Stimulated activated CD4-positive, alpha-beta T cell treated with anti-CD3 and anti-CD28 coated beads, TNF-alpha, amount 100 ng/mL, for 4 hours (primary cell): ENCODE measurements at places on chromosomes 12 and 14.

GRCh38 chr12:31325524-31325875 lies 450 bp downstream of the SINHCAF start:
- DNase-seq: peak; percentile 15

- DNase-seq: no peak
Measured at GRCh38 chr14:44040561-44040960, 466.5 kb downstream of the FSCB start.

GRCh38 chr12:95096852-95097251 lies 23.4 kb upstream of the NR2C1 start:
- no peak for DNase-seq

GRCh38 chr12:103751600-103751999 lies 89.4 kb downstream of the NT5DC3 start:
- no peak for DNase-seq

- DNase-seq: no peak
Measured at GRCh38 chr14:75306927-75307699, 28.5 kb downstream of the FOS start.

DNA sequence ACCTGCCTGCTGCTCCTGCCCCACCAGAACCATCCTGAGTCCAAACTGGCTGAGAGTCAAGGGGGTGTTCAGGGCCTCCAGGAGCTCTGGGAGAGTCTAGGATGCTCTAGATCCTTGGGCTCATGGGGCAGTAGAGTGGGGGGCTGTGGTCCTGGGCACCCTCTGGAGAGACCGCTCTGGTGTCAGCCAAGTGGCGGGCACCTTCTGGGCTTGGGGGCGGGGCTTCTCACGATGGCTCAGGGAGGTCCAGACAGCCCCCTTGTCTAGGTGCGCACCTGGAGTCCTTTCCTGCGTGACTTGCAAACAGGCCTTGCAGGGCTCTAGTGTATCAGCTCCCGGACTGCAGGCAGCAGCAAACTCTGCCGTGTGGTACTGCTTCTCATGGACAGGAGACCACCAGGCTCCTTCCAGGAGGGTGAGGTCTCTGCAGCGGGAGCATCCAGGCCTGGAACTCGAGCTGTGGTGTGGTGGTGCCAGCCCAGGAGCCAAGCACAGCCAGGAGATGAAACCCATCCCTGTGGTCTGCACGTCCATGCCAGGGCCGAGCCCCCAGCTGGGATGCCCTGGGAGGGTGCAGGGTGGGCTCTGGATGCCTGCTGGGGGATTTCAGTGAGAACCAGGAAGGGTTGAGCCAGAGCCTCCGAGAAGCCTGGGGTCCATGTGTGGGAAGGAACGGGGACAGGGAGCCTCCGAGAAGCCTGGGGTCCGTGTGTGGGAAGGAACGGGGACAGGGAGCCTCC lies 15.0 kb downstream of the PACS2 start:
- no peak for DNase-seq

GRCh38 chr14:50741567-50741966 lies 73.5 kb upstream of the SAV1 start:
- no peak for DNase-seq

- DNase-seq: no peak
Measured at GRCh38 chr12:71645268-71645667, 18.4 kb downstream of the ZFC3H1 start.

DNA sequence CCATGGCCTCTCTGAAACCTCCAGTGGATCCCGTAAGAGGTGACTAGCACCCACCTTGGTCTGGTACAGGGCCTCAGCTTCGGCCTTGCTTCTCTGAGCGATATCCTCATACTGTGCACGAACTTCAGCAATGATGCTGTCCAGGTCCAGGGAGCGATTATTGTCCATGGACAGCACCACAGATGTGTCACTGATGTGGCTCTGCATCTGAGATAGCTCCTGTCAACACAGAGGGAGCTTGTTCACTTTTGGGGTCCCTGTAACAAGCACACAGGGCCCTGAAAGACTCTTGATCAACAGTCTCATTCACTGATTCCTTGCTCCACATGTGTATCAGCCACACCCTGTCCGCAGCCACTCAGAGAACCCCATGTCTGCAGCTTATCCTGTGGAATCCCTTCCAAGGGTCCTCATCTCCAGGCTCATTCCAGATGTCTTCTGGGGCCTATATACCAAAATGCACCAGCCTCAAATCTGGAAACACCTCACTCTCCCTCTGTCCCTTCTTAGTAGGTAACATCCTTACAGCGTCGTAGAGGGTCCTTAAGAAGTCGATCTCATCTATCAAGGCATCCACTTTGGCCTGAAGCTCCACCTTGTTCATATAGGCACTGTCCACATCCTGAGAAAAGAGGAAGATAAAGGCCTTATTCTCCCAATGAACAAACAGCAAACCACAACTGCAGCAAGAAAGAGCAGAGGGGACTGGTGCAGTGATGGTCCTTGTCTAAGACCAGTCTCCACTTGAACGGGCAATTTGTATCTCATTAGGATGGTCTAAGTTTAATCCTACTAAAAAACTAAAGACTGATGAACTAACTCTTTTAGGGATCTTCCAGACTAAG lies 3.5 kb downstream of the KRT3 start:
- DNase-seq: no peak

DNA sequence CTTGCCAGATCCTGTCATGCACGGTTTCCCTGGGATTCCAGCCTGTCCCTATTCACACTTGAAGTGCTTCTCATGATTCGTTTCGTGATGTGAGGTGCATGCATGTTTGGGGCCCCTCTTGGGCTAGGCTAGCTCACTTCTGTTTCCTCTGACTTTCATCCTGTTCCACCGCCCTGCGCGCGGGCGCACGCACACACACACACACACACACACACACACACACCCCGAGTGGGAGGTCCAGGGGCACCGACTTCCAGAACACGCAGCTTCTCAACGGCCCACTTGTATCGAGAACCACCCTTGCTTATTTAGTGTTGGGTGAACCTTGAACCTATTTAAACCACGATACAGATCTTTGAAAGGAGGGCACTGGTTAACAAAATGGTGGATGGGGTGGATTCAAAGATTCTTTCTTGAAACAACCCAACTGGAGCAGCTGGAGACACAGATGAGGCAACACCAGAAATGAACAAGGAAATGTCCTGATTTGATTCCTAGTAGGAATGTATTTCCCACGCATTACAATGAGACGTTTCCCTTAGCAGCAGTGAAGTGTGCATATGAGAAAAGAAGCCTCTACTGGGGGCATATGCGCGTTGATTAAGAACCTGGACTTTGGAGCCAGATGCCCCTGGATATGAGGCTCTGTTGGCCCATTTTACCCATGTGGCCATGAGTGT lies 16.3 kb downstream of the ELK3 start:
- no peak for DNase-seq

DNA sequence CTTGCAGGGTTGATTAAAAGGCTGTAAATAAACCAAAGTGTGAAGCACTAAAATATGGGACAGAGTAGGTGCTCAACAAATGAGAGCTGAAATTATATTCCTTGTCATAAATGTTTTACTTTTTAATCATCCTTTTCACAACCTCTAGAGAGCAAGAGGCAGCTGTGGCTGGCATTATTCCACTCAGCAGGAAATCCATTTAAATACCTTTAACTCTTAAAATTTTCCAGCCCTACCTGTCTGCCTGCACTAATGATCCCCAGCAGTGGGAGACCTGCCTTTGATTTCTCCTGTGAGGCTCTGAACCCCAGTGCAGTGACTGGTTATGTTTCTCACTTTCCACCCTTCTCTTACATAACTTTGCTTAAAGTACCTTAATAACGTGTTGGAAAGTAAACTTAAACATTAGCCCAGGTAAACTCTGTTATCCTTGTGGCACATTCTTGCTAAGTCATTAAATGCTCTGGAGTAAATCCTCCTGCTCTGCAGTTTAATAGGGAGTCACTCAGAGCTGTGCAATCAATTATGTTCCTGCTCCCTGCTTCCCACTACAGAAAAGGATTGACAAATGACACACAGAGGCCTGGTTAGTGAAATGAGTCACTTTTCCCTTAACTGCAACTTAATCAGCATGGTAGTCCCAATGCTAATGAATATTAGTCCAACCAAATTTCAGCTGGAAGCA lies 755.7 kb upstream of the USP15 start:
- DNase-seq: no peak

DNA sequence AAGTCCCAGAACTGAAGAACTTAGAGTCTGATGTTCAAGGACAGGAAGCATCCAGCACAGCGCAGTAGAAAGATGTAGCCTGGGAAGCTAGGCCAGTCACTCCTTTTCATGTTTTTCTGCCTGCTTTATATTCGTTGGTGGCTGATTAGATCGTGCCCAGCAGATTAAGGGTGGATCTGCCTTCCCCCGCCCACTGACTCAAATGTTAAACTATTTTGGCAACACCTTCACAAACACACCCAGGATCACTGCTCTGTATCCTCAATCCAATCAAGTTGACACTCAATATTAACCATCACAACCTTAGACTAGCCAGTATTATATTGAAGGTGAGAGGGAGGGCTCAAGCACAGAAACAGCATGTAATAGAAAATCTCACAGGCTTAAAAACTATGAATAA lies 222.9 kb downstream of the C12orf50 start:
- no peak for DNase-seq

GRCh38 chr12:82029936-82030335 lies 270.8 kb upstream of the PPFIA2 start:
- DNase-seq: no peak

GRCh38 chr12:24356240-24356804 lies 406.9 kb upstream of the SOX5 start:
- no peak for DNase-seq

GRCh38 chr14:45381091-45381490 lies 128.1 kb upstream of the MIS18BP1 start:
- DNase-seq: no peak

DNA sequence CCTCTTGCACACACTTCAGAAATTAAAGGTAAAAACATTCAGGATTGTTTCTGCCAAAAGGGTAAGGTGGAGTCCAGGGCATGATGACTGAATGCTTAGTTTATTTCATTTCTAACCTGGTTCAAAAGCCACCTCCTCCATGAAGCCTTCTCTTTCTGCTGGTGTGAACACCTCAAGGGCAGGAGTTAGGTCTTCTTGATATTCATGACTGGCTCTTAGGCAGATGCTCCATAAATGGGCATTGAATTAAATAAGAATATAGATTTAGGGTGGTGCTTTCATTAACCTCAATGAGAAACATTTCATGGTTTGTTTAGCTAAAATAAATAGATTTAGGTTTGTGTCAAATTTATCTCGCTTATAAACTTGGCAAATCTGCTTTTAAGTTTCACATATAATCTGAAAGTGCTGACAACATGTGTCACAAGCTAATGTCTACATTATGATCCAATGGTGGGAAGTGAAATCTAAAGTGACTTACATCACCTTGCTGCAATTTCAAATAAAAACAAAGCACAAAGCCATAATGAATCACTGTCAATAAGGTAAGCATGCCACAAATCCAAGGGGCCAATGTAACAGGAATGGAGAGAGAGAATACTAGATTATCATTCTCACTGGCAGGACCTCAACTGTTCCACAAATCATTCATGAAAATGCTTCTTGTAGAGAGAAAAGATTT lies 72.7 kb upstream of the GRIP1 start:
- no peak for DNase-seq

GRCh38 chr12:123532808-123533649 lies 490 bp downstream of the RILPL1 start:
- no peak for DNase-seq

DNA sequence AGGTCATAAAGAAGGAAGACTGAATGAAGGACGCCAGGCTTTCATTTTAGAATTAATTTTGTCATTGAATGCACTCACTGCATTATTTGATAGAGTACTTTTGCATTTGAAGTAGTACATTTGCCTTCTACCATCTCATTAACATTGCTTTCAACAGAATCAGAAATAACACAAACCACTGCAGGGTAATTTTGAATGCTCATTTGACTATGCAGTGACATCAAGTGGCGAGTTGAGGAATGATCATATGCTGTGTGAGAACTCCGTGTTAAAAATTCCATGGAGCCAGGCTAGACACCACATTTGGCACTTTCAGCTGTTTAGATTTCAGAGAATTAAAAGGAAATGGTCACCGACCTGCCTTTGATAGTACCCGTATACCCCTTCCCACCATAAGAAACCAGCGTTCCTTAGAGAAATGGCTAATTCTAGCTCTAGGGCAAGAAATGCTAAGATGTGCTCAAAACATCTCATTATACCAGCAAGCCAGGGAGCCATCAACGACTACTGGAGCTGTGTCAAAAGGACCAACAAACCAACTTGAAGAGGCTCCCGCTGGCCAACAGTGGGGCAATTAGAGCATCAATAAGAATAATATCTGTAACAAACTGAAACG lies 16.5 kb downstream of the HEBP1 start:
- no peak for DNase-seq

- no peak for DNase-seq
Measured at GRCh38 chr12:130925666-130926015, 28.1 kb upstream of the ADGRD1 start.

GRCh38 chr14:88901189-88901588 lies 76.7 kb downstream of the TTC8 start:
- no peak for DNase-seq

GRCh38 chr12:56601503-56601902 lies 28.6 kb downstream of the BAZ2A start:
- DNase-seq: peak; percentile 5

- no peak for DNase-seq
Measured at GRCh38 chr12:116954710-116955381, 44.1 kb downstream of the FBXW8 start.

DNA sequence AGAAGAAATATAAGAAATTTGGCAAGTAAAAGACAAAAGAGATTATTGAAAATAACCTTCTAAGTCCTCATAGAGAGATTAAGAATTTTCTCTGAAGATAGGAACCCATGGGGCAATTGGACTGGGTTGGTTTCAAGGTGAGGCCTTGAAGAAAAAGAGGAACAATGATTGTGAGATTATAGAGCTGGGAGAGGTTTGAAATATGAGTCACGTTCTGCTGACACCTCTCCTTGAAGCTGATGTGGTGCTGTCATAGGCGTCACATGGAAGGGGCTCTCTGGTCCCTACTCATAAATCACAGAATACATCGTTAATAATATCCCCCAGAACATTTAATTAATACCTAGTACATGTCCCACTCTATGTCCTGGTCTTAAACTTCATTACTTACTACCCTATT lies 227.6 kb upstream of the PDE3A start:
- no peak for DNase-seq

GRCh38 chr14:94771158-94771905 lies 1.4 kb upstream of the GSC start:
- no peak for DNase-seq

GRCh38 chr12:11698729-11699128 lies 49.3 kb downstream of the ETV6 start:
- DNase-seq: no peak
